OCI-LY7 (cell line): ENCODE measurements at places on chromosomes 2 and 18.
A peak's percentile ranks its signal among the peaks of the same experiment; 100 is the strongest.

DNA sequence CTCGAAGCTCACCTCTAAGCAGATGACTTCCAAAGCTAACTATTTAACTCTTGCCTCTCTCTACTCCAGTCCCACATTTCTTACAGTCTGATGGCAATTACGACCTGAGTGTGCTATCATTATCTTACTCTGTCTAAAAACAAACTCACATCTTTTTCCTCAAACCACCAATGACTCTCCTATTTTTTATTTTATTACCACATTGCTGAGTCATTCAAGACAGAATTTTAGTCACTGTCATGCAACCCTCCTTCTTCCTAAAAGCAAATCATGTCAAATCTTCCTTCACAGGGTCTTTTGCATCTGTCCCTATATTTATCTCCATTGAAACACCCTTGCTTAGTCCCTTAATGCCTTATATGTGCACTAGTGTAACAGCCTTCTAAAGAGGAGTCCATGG lies 34.6 kb upstream of the C2orf15 start:
- DNase-seq = no peak

DNA sequence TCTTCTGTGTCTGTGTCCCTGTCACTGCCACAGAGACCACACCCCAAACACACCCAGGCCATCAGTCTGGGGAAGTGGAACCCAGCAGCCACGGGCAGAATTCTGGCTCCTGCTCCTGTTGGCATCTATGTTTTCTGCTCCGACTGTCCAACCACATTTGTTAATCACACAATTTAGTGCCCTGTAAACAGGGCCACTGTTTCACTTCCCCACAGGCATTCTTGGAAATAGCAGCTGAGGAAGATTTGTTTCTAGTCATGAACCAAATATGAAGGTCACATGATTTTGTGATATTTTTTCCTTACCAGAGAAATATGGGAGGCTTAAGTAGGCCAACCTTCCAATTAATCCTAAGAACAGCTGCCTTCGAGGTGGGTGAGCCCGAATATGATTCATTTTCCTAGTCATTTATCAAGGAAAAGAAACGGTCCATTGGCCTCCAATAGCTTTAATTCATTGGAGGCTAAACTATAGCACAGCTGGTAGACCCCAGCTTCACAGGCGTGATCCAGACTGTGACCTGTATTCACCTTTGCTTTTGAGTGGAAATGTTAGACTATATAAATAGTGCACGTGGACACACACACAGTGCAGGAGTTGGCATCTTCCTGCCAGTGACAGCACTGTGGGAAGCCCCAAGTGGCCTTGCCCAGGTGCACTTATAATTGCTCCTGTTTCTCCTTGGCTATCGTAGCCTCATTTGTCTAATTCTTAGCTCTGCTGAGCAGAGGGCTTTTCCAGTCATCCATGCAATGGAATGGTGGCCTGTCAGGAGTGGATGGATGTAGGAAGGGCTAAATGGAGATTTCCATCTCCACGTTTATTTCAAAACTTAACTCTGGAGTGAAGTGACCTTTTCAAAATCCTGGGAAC lies 267.9 kb downstream of the LPIN1 start:
- peak; percentile 10 for DNase-seq

- no peak for DNase-seq
Measured at GRCh38 chr2:183610724-183611123, 486.5 kb downstream of the NUP35 start.

GRCh38 chr2:101173707-101174295 lies 22.6 kb upstream of the TBC1D8 start:
- DNase-seq = peak; percentile 7

- no peak for DNase-seq
Measured at GRCh38 chr2:47253447-47253846, 98.3 kb upstream of the STPG4 start.

DNA sequence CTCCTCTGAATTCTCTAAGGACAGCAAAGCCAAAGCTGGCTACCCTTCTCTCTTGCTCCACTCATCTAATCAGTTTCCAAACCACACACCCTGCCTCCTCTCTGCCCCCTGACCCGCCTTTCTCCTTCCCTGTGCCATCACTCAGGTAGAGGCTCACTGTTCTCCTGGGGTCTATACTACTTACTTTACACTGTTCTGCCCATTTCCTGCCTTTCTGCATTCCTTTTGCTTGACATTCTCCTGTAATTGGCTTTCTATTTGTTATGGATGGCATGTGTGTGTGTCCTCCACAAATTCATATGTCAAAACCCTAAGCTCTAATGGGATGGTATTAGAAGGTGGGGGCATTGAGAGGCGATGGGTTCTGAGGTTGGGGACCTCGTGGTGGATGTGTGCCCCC lies 675.2 kb upstream of the ID2 start:
- no peak for DNase-seq

DNA sequence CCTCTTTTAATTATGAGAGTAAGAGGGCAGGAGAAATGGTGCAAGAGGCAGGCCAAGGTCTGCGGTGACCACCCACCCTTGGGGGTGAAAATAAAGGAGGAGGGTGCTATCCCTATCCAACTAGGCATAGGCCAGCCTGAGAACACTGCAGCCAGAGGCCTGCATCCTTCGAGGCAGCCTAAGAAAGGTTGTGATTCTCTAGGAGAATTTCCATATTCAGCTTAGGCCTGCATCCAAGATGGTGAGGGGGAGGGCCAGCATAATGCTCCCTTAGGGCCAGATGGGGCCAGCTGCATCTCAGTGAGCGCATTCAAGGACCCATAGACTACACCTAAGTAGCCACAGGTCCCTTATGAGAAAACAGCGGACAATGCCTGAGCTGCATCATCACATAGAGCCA lies 3.5 kb upstream of the UPP2 start:
- no peak for DNase-seq

DNA sequence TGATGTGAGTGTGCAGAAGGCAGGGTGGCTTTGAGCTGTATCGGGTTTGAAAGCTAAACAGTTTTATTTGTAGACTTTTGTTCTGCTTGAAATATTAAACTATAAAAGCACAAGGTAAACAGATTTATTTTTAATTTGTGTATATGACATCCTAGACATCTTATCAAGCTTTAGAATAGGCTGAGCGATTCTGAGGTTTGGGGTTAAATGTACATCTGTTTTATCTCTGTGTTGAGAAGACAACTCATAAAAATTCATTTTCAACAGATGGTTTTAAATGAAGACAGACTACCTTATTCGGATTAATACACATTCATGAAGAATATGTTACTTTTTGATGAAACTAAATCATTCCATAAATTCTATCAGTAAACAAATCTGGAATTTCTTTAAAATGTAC lies 368.8 kb downstream of the RPRM start:
- no peak for DNase-seq

DNA sequence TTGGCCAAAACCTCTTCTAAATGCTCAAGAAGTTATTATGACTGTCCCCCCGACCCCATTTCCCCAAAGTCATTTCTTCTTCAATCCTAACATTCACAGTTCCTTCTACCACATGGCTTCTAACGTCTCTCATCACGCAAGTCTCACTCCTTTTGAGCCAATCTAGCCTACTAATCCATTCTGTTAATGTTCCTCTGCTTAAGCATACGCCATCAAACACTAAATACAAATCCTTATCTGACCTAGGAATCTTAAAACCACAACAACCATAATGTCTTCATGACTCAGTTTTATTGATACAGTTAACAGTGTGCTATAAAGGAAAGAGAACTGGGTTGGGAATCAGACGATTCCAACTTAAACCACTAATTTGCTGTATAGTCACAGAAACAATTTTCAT lies 23.9 kb downstream of the HNRNPLL start:
- no peak for DNase-seq

DNA sequence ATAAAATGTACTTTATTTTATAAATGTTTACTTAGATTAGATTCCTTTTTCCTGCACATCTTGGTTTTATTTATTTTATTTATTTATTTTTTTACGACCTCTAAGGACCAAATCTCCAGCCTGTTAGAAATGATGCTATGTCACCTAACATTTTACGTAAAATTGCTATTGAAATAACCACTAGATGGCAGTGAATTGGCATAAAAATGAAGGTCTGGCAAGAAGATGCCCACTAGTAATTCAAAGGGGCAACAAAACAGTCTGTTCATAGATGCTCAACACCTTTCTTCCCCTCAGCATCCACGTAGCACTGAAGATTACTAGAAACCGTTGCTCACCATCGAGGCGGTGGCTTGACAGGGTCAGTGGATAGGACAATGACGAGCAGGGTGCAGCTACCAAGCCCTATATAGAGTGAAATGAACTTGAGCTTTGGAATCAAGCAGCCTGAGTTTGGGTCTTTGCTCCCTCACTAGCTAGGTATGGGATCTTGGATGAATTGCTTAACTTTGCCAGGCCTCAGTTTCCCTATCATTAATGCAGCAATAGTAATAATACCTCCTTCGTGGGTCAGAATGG lies 128.7 kb upstream of the L3MBTL4 start:
- DNase-seq = peak; percentile 19

GRCh38 chr2:238956676-238957075 lies 108.8 kb downstream of the TWIST2 start:
- DNase-seq = no peak

DNA sequence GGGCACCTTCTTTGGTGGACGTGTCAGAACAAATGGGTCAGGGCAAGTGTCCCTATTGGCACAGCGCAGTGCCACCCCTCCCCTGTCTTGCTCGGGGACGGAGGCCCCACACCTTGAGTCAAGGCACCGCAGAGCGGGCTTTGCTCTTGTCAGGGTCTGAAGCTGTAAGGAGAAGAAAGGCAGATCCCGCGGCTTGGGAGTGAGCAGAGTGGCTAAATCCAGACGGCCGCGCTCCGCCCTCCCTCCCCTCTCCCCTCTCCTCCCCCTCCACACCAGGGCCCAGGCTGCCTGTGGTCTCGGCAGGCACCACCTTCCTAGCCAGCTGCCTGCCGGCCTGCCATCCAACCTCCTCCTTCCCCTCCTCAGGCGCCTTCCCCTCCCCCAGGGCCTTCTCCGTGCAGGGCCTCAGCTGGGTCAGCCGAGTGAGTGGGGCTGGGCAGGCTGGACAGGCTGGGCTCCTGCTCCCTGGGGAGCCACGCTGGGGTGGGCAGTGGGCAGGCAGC lies 25.8 kb downstream of the SPEG start:
- no peak for DNase-seq

DNA sequence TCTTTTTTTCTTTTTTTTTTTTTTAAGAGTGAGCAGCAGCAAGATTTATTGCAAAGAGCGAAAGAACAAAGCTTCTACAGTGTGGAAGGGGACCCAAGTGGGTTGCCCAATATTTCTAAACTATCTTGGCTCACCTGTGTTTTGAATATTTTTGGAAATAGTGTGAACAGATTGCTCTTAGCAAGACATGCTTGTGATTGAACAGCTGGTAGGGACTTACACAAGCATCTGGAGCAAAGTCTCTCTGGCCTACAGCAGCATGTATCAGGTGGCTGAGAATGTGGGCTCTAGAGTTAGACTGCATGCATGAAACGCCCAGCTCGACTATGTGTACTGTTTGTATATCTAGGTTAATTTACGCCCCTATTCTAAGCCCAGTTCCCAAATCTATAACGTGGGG lies 40.3 kb upstream of the FBXO11 start:
- no peak for DNase-seq

- DNase-seq = no peak
Measured at GRCh38 chr2:236945431-236946016, 140.2 kb upstream of the COPS8 start.

GRCh38 chr18:78740876-78741275 lies 238.7 kb upstream of the SALL3 start:
- no peak for DNase-seq

- DNase-seq = peak; percentile 2
Measured at GRCh38 chr2:145043399-145043834, 523.5 kb upstream of the ZEB2 start.

DNA sequence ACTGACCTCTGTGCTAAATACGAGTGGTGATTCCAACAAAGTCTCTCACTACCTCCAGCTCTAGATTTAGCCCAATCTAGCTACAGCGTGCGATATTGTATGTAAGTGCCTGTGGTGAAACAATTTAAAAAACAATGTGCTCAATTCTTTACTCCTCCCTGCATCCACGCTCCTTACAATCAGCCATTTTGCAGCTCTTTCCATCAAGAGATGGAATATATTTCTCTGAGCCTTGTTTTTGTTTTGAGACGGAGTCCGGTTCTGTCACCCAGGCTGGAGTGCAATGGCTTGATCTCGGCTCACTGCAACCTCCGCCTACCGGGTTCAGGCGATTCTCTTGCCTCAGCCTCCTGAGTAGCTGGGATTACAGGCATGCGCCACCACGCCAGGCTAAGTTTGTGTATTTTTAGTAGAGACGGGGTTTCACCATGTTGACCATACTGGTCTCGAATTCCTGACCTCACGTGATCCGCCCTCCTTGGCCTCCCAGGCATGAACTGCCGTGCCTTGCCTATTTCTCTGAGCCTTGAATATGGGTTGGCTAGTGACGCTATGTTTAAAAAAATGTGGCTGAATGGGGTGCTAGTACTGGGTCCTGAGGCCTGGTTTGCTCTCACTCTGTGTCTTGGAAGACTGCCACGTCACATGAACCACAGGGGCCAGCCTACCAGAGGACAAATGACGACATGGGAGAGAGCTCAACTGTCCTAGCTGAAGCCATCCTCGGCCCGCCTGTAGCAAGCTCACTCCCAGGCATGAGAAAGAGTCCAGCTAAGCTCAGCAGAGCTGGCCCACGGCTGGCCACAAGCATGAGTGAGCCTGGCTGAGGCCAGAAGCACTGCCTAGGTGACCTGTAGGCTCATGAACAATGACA lies 14.8 kb downstream of the WDFY1 start:
- no peak for DNase-seq

DNA sequence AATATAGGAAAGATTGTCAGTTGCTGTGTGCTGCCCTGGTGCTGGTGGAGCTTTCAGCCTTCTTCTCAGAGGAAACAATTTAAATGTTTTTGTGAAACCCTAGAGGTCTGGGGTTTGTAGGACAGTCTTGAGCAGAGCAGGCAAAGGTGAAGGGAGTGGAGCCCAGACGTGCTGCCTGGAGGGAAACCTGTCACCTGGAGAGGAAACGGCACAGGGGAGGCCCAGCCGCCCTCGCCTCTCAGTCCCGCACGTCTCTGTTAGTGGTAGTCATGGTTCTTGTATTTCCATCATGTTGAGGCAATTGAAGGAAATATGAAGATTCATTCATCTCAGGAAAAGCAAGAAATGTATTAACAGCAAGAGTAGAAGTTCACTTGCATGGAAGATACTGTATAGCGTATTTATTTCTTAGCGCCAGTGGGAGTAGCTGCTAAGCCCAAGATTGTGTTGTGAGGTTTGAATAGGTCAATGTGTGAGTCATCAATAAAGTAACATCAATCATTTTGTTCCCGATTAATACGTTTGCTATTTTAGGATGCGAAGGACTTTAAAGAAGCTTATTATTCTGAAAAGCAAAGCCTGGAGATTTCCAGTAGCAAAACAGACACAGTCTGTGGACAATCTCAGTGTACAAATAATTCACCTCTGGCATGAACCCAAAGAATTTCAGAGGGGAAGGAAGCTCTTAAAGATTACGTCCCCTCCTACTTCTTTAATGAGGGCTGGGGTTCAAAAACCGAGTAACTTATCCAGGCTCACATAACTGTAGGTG lies 70.4 kb downstream of the LRRFIP1 start:
- DNase-seq = peak; percentile 72
